ENCODE measurements at places on chromosomes 4 and X.
A peak's percentile ranks its signal among the peaks of the same experiment; 100 is the strongest.

DNA sequence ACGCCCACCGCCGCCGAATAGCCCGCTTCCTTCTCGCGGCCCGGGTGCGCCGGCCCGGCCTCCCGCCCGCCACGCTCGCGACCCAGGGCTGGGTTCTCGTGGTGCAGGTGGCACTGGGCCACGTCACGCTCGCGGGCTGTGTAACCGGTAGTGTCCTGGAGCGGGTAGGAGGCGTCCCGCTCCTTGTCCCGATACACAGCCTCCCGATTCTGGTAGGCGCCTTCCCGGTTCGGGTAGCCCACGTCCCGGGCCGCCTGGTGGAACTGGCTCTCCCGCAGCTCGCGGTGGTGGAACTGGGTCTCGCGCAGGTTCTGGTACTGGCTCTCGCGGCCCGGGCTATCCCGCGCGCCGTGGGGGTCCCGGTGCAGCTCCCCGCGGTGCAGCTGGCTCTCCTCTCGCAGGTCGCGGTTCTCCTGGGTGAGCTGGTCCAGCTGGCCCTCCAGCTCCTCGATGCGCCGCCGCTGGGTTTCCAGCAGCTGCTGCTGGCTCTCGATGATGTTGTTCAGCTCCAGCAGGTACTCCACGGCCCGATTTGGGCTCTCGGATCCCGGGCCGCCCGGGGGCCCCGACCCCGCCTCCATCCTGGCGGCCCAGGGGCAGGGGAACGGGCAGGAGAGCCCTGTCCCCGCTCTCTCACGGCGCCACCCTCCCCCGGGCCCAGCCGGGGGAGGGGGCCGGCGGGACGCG lies 39.3 kb upstream of the IQSEC2 start:
- DNase-seq = no peak

DNA sequence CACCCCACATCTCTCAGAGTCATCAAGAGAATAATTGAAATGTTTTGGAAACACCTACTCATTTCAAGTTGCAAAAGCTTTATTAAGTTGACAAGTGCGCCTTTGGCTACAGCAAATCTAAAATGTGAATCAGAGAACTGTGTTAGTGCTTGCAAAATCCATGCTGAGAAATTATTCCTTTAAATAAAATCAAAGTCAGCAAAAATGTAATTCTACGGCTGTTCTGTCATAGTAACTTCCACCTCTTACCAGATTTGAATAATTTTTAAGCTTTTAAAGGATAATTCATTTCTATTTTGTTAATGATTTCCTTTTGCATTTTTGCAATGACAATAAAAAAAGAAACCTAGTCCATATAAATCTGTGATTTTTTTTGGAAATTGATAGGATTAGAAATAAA lies 1779.1 kb downstream of the STIM2 start:
- no peak for DNase-seq

- DNase-seq = peak; percentile 57
These were observed 103.7 kb downstream of the SORCS2 start for GRCh38 chr4:7295911-7296660.

GRCh38 chr4:111838406-111838930 lies 306.8 kb upstream of the FAM241A start:
- DNase-seq = no peak

DNA sequence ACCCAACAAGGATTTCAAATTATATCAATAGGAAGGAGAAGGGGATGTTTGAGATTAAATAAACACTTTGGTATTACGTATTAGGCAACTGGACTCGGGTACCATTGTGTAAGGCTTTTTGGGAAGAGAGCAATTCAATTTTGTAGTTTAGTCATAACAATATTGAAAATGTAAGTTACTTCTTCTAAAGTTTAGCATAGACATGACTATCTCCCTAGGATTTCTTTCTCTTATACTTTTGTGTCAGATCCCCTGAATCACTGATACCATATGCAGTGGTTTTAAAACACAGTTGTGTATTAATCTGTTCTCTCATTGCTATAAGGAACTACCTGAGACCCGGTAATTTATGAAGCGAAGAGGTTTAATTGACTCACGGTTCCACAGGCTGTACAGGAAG lies 123.8 kb upstream of the FAM9C start:
- no peak for DNase-seq

DNA sequence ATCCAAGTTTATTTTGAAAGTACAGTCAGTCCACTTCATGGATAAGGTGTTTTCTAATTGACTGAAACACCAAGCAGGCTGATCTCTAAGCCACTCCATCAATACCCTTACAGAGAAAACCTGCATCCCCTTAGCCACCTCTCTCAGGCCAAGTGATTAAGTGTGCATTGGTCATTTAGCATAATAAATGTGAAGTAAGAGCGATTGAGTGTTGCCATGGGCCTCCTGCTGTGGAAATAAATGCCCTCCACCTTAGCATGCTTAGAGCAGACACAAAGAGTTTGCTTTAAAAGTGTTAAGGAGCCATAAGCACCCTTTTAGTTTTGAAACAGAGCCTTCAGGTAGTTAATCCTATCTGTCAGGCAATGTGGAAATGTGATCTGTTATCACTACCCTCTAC lies 386.5 kb downstream of the GPAT3 start:
- no peak for DNase-seq

Data from anterior cingulate cortex (tissue), 58 donors.